ENCODE measurements at places on chromosomes 1 and 21.
A peak's percentile ranks its signal among the peaks of the same experiment; 100 is the strongest.

DNA sequence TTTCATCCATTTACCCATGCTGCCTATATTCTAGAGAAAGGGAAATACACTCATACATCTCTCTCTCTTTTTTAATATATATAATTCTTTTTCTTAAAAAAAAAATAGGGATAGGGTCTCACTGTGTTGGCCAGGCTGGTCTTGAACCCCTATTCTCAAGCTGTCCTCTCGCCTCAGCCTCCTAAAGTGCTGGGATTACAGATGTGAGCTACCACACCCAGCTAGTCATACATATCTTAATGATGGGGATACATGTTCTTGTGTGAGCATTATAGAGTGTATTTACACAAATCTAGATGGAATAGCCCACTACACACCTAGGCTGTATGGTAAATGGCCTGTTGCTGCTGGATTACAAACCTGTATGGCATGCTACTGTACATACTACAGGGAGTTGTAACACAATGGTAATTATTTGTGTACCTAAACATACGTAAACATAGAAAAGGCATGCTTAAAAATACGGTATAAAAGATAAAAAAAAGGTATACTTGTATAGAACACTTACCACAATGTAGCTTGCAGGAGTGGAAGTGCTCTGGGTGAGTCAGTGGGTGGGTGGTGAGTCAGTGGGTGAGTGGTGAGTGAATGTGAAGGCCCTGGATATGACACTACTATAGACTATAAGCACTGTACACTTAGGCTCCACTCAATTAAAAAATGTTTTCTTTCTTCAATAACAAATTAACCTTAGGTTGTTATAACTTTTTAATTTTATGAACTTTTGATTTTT lies 72.9 kb downstream of the IVNS1ABP start:
- DNase-seq, result no peak

GRCh38 chr1:209652873-209653401 lies 712 bp upstream of the LAMB3 start:
- DNase-seq, result peak; percentile 92

- DNase-seq, result no peak
These were observed 112.6 kb downstream of the MACF1 start for GRCh38 chr1:39317111-39317510.

DNA sequence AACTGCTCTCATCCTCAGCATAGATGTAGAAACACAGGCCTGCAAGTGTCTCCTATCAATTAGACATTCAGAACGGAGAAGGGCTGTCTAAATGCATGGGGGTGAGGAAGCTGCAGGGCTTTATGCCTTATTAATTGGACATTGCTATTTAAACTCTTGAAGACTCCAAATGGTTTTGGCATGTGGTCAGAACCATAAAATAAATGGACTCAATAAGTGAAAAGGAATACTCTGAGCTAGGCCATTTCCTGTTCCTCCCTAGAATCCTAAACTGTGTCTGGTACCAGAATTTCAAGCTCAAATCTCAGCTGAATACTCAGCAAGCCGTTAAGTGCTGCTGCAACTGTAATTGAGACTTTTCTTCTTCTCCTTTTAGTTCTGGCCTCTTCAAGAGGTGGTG lies 80.4 kb upstream of the C1orf87 start:
- DNase-seq, result no peak

DNA sequence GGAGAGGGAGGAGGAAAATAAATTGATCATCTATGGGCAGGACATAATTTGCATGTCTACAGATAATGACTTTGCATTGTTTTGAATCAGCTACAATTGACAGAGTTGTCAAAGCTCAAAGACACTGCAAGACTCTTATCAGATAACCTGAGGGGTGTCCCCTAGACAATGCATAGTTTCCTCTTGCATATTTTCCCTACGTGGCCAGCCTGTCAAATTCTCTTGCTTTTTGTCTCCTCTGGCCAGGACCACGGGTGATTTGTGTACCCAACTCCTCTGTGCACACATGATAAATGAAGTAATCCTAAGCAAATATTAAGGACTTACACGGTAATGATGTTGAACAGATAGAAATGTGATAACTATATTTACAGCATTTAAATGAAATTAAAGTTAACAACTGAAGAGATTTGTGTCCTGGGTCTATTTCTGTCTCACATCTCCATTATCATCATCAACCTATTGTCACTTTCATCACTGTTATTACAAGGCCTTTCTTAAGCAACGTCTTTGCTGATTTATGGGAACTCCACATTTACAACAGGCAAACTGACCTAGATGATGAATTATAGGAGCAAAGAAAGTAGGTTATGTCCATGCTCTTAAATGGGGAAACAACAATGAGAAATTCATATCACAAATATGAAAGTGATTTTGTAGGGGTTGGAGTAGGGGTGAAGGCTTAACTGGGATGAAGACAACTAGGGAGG lies 18.8 kb downstream of the BATF3 start:
- no peak for DNase-seq

- no peak for DNase-seq
These were observed 18.3 kb upstream of the MAP10 start for GRCh38 chr1:232786845-232787455.

DNA sequence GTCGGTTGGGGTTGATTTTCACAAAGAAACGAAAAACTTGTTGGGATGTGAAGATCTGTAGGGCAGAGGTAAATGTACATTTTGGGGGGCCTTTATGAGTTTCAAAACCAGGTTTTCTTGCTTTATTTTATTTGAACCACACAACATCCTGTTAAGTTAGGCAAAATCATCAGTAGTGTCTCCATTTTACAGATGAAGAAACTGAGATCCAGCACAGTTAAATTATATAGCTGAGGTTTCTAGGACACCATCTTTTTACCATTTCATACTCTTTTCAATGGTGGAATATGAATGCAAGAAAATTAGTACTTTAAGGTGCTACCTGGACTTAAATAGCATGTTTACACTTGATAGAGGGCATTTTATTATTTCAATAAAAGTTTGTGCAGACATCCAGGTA lies 187.7 kb downstream of the NFIA start:
- DNase-seq, result no peak

GRCh38 chr1:192530254-192530653 lies 45.3 kb upstream of the RGS1 start:
- no peak for DNase-seq
